ENCODE measurements at places on chromosomes 11 and 22. TPM values are rescaled to one million over a fixed set of nuclear protein-coding genes. Genes with fewer than 3 reads are reported as not detected.

The ACR gene
- not detected for total RNA-seq

- no peak for DNase-seq
Observed at GRCh38 chr11:19433367-19433766, 192.6 kb upstream of the E2F8 start.

The IMMP1L gene
- 18.8 TPM for total RNA-seq

DNA sequence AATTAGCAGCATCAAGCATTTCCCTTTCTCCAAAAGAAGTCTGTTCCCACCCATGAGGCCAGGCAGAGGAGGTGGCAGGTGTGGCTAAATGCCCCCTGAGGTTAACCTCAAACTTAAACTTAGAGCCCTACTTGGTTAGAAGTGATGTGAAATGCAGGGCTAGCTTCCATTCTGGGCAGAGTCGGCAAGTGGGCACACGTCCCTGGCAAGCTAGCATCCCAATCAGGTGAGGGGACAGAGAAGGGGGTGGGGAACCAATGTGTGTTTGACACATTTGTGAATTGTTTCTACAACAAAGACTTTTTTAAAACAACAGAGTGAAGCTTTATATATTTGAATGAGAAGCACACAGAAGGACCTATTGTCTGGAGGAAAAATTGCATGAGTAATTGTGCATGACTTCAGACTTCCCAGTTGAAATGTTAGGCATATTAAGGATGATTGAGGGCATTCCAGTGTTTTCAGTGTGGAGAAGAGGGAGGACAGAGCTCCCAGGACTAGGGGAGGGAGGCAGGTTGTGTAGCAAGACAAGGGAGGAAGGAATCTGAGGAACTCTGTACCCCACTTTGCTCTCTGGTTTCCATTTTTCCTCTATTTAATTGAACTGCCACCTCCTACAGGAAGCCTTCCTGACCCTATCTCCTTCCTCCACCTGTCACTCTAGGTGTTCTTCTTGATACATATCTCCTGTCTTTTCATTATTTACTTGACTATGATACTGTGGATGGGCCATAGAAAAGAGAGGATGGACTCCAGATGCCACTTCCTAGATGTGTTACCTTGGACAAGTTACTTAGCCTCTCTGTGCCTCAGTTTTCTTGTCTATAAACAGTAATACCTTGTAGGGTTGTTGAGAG is 83.3 kb upstream of the PICALM start:
- DNase-seq, result peak; percentile 91

The FIBP gene
- total RNA-seq, result 105 TPM

The TSPAN18 gene
- 0.04 TPM for total RNA-seq

DNA sequence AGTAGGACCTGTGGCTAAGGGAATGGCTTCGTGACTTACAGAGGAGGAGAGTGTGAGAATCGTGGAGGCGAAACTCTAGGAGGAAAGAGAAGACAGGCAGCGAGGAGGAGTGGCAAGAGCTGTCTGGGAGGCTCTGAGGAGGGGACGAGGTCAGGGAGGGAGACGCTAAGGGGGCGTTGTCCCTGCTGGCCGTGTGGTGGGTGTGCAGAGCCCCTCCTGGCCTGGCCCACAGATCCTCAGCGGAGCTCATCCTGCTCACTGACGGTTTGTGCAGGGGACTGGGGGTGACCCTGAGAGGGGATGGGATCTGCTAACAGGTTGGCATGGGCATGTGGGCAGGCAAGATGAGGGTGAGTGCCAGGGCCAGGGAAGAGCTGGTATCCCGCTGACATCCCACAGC is 56.5 kb upstream of the PRR5 start:
- DNase-seq, result no peak

DNA sequence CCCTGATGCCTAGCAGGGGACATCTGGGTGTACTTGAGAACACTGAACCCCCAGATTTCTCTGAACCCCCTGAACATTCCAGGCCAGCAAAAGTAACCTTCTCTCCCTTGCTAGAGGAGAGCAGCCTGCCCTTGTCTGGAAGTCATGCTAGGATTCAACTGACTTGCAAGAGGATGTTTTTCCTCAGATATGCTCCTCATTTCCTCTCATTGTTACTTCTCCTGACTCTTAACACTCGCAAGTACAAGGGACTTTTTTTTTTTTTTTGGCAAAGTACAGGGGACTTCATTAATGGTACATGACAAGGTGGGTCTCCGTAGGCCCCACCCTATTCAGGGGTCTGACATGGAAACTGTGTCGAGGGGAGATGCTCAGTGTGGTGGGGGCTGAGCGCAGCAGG is 6.3 kb upstream of the MCHR1 start:
- no peak for DNase-seq

- no peak for DNase-seq
Observed at GRCh38 chr22:46290121-46290842, 6.4 kb upstream of the GTSE1 start.

The RAG2 gene
- not detected for total RNA-seq

GRCh38 chr22:48753381-48753730 is 1074.3 kb downstream of the BRD1 start:
- no peak for DNase-seq

DNA sequence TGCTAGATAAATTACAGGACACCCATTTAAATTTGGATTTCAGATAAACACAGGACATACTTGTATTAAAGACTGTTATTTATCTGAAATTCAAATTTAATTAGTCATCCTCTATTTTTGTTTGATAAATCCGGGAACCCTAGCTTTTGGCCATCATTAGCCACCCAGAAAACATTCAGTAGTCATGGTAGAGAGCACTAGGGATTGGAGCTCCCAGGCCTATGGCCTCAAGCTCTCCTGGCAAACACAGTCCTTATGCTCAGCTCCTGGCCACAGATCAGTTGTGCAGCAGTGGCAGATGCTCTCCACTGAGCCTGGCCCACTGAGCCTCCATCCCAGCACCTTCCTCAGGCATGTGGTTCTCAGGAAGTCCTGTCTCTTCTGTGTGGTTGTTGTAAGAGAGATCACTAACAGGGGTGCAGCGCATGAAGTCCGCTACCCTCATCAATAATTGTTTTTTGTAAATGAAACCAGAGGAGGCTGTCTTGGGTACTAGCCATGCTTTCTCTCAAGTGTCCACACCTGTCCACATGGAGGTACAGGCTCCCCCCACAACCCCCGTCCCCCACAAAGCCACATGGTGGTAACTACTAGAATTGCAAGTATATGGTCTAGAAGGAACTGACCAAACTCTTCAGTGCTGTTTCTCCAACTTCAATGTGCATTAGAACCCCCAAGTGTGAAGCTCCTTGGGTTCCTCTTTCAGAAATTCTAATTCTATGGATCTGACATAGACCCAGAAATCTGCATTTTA is 1.1 kb upstream of the IRAG1 start:
- no peak for DNase-seq

DNA sequence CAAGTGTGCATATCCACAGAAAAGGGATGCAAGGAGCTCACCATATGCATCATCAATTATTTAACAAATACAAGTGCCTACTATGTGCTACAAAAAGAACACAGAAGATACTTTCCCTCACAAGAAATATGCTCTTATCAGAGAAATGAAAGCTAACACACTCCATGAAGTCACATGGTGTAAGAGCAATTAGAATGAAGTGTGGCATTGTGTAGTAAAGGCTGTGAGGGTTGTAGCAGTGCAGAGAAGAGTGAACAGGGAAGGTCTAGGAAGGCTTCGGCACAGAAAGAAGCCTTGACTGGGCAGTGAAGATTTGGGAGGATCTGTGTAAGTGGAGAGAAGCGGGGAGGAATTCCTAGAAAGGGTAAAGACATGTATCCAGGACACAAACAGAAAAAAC is 22.5 kb downstream of the PPP2R1B start:
- no peak for DNase-seq

- no peak for DNase-seq
Observed at GRCh38 chr11:9092853-9093778, 1.7 kb upstream of the SCUBE2 start.

GRCh38 chr11:75576499-75576918 is 14.5 kb downstream of the SERPINH1 start:
- no peak for DNase-seq

DNA sequence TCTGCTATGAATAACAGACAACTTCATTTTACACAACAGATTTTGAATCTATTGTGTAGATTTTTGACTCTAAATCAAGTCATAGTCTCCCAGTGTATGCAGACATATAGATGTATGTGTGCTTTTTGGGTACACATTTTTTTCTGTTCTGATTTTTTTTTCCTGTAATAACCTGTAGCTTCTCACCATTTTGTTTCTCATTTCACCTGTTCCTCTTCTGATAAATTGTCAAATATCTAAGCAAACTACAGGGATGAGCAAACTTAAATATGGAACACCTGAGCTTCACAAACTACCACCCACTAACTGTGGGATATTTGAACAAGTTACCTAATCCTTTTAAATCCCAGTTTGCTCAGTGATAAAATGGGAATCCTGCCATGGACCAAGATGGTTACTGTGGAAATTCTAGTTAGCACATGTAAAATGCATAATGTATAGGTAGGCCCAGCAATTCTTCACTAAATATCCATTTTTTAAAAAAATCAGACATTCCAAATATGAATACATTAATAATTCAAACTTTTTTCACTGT is 15.7 kb downstream of the LGR4 start:
- DNase-seq, result no peak

The DRD4 gene
- not detected for total RNA-seq

DNA sequence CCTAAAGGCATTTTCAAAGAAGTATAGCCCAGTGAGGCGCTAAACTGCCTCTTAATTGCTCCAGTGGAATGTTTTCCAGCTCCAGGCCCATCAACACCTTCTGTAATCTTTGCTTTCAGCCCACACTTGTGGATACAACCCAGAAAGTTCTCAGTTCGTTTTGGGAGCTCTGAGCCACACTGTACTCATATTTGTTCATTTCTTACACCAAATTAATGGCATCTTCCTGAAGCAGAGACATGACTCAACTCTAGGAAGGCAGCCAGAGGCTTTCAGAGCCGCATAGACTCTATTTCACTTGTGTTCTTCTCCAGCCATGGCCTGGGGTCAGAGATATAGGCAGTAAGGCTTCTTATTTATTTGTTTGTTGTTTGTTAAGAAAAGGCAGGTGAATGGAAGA is 175.5 kb upstream of the NCAM1 start:
- peak; percentile 12 for DNase-seq

The ZBTB3 gene
- total RNA-seq, result 5.2 TPM

GRCh38 chr11:57936050-57936418 is 87.6 kb upstream of the OR9Q1 start:
- no peak for DNase-seq

DNA sequence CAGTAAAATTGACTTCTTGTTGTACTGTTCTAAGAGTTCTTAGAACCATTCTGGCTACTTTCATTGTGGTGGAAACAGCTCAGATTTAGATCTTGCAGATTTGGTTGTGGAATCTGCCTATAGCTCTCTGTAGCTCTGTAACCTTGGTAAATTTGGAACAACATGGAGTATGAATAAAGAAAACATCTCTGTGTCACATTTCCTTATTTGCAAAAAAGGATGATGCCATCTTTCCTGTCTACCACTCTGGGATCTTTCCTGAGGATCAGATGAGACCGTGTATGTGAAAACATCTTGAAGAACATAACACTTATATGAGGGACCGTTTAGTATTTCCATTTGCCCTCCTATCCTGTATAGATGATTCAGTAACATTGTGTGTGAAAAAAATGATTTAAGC is 9.1 kb downstream of the ACRV1 start:
- no peak for DNase-seq

DNA sequence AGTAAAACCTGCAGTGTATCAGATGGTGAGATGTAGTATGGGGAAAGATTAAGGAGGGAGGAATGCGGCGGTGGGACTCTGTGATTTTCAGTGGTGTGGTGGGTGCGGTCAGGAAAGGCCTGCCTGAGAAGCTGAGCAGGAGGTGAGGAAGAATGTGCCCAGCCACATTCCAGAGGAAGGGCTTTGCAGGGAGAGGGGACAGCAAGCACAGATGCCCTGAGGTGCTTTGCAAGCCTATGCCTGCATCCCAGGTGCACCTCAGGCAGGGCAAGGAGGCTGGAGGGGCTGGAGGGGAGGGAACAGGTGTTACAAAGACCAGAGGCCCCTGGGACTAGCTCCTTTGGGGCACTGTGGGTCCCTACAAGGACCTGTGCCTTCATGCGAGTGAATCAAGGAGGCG is 42.1 kb downstream of the MYO7A start:
- peak; percentile 34 for DNase-seq

DNA sequence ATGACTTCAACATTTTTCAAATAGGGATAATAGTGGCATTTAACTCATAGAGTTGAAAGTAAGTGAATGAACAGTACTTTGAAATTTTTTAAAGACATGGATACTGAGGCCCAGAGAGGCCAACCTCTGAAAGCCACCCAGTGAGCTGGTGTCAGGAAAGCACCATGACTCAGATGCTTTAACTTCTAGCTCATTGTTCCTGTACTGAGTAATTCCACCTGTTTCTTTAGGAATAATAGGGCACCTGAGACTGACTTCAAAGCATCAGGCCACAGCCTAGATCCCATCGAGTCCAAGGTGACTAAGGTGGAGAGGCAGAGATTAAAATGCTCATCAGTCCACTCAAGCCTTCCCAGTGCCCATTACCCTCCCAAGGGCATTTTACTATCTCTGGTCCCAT is 491.8 kb upstream of the TENM4 start:
- DNase-seq, result peak; percentile 11

- no peak for DNase-seq
Observed at GRCh38 chr11:62575837-62576236, 2.1 kb upstream of the EEF1G start.

Measured in foreskin keratinocyte (primary cell).